NCI-H510A (cell line): ENCODE measurements at places on chromosomes 5 and 9.

GRCh38 chr9:101620452-101620851 is 25.7 kb upstream of the PPP3R2 start:
- no peak for DNase-seq

- no peak for DNase-seq
Observed at GRCh38 chr9:92100237-92100911, 14.8 kb downstream of the SPTLC1 start.

DNA sequence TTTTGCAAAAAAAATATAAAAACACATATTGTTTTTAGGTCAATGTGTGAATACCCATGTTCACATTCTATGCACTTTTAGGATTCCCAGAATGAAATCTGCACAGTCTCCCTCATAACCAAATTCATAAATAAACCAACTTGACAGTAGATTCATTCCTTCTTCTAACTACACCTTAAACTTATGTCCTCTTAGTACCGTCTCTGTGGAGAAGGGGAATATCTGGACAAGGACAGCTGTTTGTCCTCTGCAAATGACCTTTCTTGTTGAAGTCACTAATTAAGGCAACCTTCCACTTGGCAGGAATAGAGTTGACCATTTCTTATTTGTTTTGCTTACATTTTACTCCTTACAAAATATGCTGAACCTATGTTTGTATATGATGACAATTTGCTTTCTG is 71.1 kb downstream of the FBN2 start:
- DNase-seq = no peak

DNA sequence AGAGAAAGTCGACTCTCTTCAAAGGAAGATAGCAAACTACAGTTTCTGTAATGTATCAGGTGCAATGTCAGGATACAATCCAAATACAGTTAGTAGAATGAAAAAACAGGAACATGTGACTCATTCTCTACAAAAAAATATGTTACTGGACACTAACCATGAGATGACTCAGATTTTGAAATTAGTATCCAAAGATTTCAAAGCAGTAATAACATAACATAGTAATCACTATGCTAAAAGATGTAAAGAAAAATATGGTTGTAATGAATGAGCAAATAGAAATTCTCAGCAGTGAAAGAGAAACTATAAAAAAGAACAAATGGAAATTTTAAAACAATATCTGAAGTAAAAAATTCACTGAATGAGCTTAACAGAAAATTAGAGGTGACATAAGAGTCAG is 42.3 kb downstream of the SHOC1 start:
- no peak for DNase-seq

- DNase-seq = no peak
Observed at GRCh38 chr9:131854334-131854733, 114.5 kb upstream of the RAPGEF1 start.

DNA sequence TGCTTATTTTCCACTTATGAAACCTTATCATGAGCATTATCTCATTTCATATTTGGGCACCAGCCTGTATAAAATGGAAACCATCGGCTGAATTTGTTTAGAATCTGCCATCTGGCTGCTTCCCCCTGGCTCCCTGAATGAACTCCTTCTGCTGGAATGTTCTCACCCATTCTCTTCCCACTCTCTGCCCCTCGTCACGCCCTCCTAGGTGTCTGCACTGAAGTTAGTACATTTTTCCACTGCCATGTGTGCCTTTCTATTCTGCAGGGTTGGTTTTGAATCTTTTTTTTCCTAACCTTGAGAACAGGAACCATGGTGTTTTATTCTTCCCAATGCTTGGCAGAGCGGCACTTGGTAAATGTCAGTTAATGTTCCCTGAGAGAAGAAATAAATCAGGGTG is 359.7 kb downstream of the MLLT3 start:
- no peak for DNase-seq

DNA sequence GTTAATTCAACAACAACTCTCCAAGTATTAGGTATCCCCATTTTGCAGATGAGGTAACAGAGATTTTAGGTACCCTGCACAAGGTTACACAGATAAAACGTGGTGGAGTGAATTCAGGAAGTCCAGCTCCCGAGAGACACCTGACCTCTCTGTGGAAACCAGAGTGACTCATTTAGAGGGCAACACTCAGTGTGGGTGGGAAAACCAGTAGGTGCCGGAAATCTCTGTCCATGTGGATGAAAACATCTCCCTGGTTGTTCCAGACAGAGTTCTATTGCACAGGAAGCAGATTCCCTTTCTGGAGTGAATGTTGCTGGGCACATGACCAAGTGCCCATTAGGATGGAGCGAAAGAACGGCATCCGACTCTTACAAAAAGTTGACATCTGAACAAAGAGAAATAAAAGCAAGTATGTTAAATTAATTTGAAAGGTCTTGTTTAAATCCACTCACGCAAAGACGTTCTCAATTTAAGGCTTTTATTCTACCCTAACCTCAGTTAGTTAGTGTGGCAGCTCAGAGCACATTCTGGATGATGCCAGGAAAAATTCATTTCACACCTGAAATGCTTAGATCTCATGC is 391.9 kb upstream of the WWC1 start:
- DNase-seq = no peak

GRCh38 chr5:115875447-115875846 is 33.7 kb downstream of the AP3S1 start:
- no peak for DNase-seq

GRCh38 chr5:143601917-143602333 is 198.4 kb upstream of the NR3C1 start:
- no peak for DNase-seq

GRCh38 chr5:68374796-68375518 is 159.4 kb downstream of the PIK3R1 start:
- no peak for DNase-seq

DNA sequence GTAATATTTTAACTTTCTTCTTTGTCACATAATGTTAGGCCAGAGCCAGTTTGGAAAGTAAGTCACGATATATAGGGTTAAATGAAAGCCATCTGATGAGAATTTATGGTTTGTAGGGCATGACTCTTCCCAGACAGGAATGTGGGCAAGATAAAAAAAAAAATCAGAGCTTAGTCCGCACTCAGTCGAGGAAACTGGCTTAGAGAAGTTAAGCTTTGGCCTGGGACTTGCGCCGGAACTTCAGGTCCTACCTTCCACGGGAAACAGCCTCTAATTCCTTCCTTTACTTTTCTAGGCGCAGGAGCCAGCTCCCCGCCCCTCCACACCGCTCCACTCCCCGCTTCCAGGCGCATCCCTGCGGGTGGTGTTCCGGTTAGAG is 475 bp downstream of the DDX31 start:
- no peak for DNase-seq

GRCh38 chr5:155087036-155087435 is 73.5 kb downstream of the KIF4B start:
- DNase-seq = no peak

DNA sequence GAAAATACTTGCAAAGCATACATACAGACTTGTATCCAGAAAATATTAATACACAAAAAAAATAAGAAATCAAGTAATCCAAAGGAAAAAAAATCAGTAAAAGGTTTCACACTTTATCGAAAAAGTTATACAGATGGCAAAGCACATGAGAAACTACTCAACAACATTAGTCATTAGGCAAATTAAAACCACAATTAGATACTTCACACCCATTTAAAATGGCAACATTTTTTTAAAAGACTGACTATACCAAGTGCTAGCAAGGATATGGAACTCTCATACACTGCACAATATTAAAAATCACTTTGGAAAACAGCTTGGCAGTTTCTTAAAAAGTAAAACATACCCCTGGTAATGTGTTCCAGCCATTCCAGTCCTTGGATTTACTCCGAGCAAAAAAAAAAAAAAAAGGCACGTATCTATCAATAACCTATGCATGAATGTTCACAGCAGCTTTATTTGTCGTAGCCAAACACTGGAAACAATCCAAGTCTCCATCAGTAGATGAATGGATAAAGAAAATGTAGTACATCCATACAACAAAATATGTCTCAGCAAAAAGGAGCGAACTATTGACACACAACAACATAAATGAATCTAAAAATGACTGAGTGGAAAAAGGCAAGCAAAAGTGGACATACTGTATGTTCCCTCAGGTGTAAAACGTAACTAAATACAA is 66.0 kb downstream of the GNAQ start:
- DNase-seq = no peak

- no peak for DNase-seq
Observed at GRCh38 chr5:113047234-113047633, 70.6 kb downstream of the DCP2 start.

DNA sequence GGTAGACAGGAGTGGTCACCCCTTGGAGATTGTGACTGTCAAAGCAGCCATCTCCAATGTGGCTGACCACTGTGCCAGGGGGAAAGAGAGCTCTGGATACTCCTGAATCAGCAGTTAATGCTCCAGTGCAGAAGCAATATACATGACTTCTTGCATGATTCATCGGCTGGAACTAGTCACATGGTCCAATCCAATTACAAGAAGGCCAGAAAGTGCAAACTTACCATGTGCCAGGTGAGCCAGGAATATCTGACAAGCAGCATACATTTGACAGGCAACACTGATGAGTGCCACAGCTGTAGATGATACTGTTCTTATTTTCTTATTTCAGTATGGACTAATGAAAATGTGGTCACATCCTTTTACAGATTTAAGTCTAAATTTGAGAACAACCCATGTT is 440.0 kb upstream of the MPDZ start:
- no peak for DNase-seq

DNA sequence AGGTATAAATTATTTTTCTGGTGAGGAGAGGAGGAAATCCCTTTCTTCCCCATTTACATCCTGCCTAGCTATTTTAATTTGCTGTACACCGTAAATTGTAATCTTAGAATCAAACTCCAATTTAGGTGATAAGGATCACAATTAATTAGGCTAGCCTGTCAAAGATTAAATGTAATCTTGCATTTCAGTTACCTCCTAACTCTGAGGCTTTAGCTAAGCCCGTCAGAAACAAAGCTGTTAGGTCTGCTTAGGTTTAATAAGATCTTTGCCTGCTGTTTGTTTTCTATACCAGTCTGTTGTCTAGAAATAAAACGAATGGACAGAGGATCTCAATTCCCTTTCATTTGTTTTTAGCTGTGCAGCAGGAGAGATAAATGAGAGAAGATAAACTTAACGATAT is 51.5 kb downstream of the PIK3R1 start:
- no peak for DNase-seq

DNA sequence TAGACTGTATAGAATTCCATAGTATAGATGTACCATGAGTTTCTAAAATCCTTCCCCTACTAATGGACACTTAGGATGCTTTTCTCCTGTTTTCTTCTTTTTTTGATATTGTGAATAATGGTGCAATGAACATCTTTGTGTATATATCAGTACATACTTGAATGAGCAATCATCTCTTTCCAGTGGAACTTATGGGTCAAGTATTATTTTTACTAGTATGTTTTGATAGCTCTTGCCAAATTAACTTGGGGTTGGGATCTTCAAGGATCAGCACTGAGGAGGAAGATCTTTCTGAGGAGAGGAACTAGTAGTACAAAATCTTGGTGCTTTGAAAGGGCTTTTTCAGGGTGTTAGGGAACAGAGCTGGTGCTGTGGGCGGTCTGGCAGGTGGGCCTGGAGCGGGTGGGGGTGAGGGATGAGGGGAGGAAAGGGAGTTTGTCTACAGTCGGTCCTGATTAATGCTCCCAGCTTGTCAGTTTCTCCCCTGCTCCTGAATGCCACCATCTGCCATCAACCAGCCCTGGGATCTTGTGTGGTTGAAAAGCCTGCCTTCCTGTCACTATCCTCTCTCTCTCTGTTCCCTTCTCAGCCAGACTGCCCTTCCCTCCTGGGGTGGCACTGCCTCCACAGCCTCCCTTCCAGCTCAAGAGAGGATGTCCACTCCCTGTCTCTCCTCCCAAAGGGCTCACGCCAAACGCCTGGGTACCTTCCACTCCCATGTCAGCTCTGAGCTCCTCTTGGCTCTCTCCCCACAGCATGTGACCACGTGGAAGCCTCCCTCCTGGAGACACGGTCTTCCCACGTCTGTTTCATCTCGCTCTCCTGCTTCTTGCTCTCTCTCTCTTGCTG is 185.9 kb downstream of the DAB2IP start:
- DNase-seq = no peak

DNA sequence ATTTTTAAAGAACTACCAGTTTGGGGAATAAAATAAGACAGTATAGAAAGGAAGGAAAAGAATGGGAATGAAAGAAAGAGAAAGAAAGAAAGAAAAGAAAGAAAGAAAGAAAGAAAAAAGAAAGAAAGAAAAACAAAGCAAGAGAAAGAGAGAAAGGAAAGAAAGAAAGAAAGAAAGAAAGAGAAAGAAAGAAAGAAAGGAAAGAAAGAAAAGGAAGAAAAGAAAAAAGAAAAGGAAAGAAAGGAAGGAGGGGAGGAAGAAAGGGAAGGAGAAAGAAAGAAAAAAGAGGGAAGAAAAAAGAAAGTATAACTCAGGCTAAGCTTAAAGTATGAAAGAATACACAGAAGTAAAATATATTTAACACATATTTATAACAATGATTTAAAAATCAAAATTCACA is 51.0 kb upstream of the FGF10 start:
- no peak for DNase-seq

GRCh38 chr5:138700581-138701362 is 52.5 kb upstream of the CTNNA1 start:
- no peak for DNase-seq
